ENCODE measurements at places on chromosomes 6 and 20.
A peak's percentile ranks its signal among the peaks of the same experiment; 100 is the strongest.

DNA sequence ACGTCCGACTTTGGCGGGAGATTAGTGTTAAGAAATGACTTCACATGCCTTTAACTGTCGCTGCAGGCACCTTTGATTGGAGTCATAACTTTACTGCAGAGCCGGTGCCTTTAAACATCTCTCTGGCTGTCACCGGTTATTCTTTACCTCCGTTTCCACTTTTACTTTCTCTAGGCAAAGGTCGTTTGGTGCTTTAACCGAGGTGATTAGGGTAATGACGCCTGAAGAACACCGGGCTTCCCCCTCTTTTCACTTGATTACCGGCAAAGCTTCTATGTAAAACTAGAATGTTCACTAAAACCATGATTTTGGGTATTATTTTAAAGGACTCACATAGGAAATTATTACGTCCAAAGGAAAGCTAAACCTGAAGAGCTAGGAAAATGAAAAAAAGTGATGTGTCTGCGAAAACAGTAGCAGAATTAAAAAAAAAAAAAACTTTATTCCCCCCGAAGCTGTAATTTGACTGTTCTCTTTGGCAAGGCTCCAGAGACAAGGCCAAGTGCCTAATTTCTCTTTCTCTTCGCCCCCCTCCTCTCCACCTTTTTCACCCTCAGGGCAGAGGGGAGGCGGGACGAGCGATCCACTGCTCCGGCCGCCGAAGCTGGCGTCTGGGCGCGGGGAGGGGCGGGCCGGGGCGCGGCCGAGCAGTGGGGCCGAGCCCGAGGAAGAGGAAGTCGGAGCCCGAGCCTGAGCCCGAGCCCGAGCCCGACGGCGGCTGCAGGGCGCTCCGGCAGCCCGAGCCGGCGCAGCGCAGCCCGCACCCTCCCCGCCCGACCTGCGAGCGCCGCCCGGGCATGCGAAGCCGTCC is at the start of gene PLEKHG1:
Gene PLEKHG1, plus strand, starts transcription at position 687 of the 811 bp plus-strand sequence. CDS start 133,797 bp downstream, outside the sequence.
- DNase-seq = no peak

DNA sequence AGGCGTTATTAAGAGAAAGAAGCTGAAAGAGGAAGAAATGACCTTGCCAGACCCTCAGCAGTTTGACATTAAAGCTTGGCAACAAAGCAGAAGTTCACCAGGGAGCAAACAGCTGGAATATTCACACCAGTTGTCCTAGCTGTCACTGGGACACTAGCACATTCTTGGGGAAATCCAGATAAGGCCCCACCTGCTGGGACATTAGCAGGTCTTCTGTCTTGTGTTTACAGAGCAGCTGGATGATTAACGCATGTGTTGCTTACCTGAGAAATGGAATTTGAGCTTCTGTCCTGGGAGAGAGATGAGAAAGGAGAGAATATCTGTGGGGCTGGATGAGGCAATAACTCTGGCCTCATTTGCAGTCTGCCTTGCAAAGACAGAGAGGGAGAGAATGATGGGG is 137.6 kb upstream of the RIN2 start:
- DNase-seq = no peak

DNA sequence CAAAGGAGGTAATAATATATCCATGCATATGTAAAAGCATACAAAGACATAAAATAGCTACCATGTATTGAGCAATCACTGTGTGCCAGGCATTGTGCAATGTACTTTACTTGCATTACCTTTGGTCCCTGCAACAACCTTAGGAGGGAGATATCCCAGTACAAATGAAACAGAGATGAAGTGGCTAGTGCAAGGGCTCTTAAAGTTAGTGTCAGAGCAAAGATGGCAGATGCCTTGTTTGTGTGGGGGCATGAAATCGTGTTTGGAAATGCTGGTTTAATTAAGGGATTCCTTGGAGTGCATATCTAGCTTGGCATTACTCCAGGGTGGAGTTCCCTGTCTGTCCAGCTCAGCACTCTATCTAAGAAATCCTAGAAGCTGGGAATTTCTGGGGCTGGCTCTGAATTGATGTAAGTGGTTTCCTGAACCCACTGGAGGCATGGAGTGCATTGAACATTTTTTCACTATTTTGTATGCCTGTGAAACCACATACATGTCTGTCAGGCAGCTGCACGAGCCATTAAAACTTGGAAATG is 9.8 kb downstream of the PAQR8 start:
- no peak for DNase-seq

- DNase-seq = no peak
Measured at GRCh38 chr6:35183935-35184334, 29.8 kb upstream of the SCUBE3 start.

- no peak for DNase-seq
Measured at GRCh38 chr6:135148889-135149288, 32.2 kb upstream of the MYB start.

DNA sequence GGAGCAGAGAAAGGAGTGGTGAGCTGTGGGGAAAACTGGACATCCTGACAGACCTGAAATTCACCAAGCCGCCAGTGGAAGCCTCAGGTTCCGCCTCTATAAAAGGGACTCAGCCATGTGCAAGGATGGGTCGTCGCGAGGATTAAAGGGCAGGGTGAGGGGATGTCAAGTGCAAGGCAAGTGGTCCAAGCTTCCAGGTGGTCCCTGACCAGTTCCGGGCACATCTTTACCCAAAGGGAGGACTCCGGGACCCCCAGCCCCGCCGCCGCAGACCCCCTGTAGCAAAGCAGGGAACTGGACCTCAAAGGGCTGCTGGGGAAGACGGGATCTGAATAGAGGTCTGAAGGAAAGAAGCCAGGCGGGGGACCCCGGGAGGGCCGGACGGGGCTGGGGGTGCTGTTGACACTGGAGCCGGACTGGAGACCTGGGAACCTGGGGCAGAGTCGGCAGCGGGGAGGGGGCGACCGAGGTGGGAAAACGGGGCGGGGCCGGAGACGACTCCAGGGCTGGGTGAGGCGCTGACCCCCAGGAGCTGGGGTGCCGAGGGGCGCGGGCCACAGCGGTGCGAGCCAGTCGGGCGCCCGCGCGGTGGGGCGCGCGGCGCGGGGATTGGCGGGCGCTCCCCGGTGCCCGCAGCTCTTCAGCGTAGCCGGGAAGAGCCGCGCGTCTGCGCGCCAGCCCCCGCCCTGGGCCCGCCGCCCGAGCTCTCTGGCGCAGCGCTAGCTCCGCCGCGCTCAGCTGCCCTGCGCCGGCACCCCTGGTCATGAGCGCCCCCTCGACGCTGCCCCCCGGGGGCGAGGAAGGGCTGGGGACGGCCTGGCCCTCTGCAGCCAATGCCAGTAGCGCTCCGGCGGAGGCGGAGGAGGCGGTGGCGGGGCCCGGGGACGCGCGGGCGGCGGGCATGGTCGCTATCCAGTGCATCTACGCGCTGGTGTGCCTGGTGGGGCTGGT is at the start of gene SSTR4:
Gene SSTR4, plus strand, starts transcription at position 592 of the 951 bp plus-strand sequence. Its CDS starts 172 bp downstream, at position 764.
- DNase-seq = no peak

DNA sequence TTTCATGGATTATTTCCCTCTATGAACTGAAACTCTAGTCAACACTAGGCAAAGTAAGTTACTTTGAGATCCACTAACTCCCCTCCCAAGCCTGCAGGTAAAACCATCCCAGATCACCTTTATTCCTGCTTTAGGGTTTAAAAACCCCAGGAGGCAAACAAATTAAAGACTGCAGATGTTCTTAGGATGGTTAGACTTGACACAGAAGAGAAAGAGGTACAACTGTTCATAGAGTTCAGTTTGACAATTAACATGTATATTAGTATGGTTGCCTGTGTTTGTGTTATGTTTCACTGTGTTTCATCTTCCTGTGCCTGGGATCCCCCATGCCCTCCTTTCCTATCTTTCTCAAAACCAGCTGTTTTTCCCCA is 53.5 kb downstream of the RREB1 start:
- no peak for DNase-seq

DNA sequence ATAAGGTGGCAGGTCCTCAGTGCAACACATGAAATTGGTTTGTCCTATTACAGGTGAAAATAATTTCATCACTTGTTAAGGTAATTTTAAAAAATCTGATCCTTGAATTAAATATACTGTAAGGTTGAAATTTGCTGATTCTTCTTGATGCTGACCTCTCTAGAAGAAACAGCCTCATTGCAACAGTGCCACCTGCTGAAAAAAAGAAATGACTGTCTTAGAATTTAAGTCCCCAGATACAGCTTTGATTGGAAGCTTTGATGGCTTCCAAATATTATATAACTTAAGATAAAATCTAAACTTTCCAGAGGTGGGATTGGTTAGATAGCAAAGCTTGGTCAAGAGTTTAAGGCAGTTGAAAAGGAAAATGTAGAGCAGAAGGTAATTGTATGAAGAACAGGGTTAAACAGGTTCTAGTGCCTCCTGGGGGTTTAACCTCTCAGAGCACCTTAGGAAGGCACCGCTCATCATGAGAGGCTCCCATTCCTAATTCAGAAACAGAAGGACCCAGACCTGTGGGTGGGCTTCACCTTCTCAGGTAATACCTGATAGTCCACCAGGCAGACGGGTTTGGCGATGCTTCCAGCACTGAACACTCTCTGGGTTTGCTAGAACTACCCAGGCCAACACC is 401.0 kb downstream of the PAX1 start:
- DNase-seq = peak; percentile 24

- no peak for DNase-seq
Measured at GRCh38 chr6:16804546-16805242, 43.4 kb upstream of the ATXN1 start.

Measured in smooth muscle cell of the brain vasculature (primary cell).